ENCODE measurements at places on chromosomes 4 and X.

DNA sequence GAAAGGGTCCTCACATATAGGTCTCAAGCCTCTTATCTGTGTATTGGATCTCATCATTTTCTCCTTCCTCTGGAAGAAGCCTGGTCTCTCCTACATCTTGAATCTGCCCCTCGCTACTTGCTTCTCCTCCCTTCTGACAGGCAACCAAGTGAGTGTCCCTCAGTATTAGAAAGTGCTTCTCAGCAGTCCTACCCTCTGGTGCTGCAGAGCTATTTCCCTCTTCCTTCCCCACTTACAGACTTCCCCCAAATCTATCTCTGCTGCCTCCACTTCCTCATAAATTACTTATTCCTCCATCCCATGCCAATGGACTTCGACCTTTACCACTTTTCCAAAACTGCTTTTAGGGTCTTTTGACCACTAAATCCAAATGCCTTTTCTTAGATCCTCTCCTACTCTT lies 129.1 kb upstream of the NAP1L5 start:
- no peak for DNase-seq

- no peak for DNase-seq
Observed at GRCh38 chr4:152166567-152166966, 369.3 kb downstream of the FBXW7 start.

GRCh38 chrX:38108364-38108763 lies 102.0 kb downstream of the SYTL5 start:
- DNase-seq, result no peak

GRCh38 chr4:123618606-123619005 lies 222.0 kb downstream of the SPRY1 start:
- DNase-seq, result no peak

DNA sequence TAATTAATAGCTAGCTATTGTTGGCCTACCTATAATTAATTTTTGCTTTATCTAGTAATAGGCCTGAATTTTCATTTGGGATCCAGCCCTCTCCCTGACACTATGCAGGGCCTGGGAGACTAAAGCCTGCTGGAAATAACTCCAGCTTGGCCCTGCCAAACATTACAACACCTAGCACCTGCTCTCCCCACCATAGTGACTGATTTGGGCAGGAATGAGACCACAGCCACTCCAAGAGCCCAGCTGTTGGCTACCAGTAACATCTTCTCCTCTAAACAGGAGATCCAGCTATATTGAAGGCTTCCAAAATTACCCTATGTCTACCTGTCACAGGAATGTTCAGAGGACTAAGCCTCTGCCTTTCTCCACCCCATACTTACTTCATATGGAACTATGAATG lies 225.1 kb downstream of the IDS start:
- no peak for DNase-seq

DNA sequence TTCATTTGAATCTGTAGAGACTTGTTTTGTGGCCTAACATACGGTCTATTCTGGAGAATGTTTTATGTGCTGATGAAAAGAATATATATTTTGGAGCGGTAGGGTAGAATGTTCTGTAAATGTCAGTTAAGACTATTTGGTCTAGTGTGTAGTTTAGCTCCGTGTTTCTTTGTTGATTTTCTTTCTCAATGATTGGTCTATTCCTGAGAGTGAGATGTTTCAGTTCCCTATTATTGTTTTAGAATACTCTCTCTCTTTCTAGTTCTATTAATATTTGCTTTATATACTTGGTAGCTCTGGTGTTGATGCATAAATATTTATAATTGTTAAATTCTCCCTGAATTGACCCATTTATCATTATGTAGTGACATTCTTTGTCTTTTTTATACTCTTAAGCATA lies 236.5 kb downstream of the GLUD2 start:
- no peak for DNase-seq

DNA sequence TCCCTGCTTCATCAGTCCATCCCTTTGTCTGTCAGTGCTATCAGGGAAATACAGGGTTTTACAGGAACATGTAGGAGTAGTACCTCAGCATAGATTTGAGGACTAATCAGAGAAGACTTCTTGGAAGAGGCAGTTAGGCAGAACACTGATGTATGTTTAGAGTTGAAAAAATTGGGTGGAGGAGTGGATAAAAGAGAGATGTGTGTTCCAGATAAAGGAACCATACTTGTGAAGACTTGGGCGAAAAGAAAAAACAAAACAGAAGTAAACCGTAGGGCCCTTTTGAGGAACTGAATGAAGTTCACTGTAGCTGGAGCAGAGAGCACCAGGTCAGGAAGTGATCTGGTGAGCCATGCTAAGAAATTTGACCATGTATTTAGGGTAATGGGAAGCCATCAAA lies 32.3 kb downstream of the AFF1 start:
- no peak for DNase-seq

- DNase-seq, result no peak
Observed at GRCh38 chrX:78622831-78623230, 36.3 kb downstream of the RTL3 start.

DNA sequence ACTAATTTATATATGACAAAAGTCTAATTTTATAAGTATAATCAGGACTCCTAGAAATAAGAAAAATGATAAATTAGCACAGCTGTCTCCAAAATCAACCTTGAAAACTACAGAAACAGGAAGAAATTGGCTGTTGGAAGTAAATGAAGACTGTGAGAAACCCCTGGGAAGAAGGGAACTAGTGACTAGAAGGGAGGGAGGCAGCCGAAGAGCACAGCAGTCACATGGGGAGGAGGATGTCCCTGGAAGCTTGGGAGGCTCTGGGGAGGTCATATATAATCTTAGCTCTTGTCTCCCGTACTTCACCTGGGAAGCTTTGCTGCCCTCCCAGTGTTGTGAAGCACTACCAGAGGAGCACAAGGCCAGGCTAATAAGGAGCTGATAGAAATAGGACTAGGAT lies 8.9 kb upstream of the TMA16 start:
- no peak for DNase-seq

DNA sequence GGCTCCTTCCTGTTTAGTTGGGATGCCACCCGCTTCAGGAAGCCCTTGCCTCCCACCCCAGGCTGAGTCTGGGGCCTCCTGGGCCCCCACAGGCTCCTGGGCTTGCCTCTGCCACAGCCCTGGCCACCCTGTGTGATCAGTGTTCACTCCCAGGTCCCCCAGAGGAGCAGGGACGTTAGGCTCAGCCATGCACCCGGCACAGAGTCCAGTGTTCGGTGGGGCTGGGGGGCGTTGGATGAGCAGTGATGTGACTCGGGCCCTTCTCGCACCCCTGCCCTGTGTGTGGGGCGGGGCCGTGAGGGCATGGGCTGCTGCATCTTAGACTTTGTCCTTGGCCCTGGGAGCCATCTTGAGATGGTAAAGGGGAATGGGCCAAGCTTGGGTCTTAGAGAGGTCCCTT lies 29.9 kb upstream of the HTRA3 start:
- DNase-seq, result no peak

DNA sequence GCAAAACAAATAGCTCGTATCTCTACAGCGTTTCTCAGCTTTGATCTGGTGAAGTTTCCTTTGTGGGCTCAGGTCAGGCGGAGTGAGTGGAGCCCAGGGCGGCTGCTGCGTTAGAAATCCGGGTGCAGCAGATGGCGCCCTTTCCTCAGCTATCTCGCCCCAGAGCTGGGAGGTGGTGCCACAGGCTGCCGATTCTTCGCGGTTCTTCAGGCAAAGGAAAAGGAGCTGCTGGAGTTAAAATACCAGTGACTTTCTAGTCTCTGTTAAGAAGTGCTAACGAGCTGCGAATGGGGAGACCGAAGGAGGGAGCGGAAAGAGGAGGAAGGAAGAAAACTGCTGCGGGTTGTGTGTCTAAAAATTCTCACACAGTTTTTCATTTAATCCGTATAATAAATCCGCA lies 114.6 kb downstream of the CPE start:
- DNase-seq, result no peak

GRCh38 chr4:187059895-187060294 lies 336.2 kb upstream of the FAT1 start:
- no peak for DNase-seq

DNA sequence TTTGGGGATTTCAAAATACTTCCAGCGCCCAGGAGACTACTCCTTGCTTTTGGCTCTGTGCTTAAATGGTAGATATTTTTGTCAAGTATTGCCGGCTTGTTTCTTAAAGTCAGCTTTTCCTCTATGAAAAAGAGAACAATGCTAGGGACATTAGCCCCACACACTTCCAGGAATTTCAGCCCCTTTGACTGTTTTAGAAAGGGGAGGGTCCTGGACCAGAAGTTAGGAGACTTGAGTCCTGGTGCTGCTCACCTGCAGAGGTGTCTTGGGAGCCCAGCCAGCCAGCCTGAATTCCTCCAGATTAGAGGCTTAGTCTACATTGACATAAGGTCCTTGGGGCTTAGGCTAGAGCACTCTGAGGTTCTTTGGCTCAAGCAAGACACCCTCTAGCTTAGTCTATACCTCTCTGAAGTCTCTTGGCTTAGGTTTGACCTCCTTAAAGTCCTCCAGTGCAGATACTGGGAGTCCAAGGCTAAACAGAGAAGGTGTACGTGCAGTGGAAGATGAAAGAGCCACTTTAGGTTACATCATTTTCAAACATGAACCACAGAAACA lies 1.6 kb upstream of the SETD7 start:
- DNase-seq, result no peak

DNA sequence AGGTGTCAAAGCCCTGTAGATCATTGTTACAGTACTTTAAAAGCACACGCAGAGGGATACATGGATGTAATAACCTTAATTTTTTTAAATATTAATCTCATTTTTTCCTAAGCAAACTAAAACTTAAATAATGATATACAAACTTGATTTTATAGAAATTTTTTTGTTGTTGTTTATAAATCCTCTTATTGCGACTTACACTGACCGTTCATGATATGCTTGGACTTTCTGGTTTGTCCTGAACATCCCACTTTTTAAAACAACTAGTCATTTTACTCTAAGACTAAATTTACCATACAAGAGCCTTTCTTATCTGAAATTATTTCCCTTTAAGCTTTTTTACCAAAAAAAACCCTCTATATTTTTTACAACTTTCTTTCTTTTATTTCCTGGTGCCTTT lies 2106.0 kb downstream of the PCDH7 start:
- DNase-seq, result no peak

- DNase-seq, result no peak
Observed at GRCh38 chr4:51963841-51964517, 56.2 kb downstream of the LRRC66 start.
